ENCODE measurements at places on chromosomes 11 and 22. TPM values are rescaled to one million over a fixed set of nuclear protein-coding genes. Genes with fewer than 3 reads are reported as not detected.

Gene UQCC3
- 5.4 TPM for total RNA-seq

Gene RAB39A
- 0.72 TPM for total RNA-seq

Gene EHBP1L1
- total RNA-seq, result 284 TPM

Gene CADM1
- 53.1 TPM for total RNA-seq

Gene GVQW3
- total RNA-seq, result 3.8 TPM

Gene AHNAK
- 909 TPM for total RNA-seq

Gene SCT
- total RNA-seq, result 21.6 TPM

Gene MAP6
- 8.9 TPM for total RNA-seq

Gene DTX4
- total RNA-seq, result 14.8 TPM

Gene KIRREL3
- 0.92 TPM for total RNA-seq

Gene SYT12
- 0.41 TPM for total RNA-seq

Gene RIC3
- 5.7 TPM for total RNA-seq

Gene SERGEF
- total RNA-seq, result 17.7 TPM

Gene ALDH3B2
- 3.3 TPM for total RNA-seq

Gene TOM1
- total RNA-seq, result 35.6 TPM

Gene P2RY6
- 1.0 TPM for total RNA-seq

Gene SMTNL1
- total RNA-seq, result 107 TPM

Gene RBMXL2
- total RNA-seq, result not detected

Gene MIOX
- not detected for total RNA-seq

Gene ZFPL1
- total RNA-seq, result 25.5 TPM

Gene OR5D14
- not detected for total RNA-seq

Gene TP53I11
- 36.9 TPM for total RNA-seq

Gene NLRP10
- total RNA-seq, result not detected

Gene GRAP2
- 2.8 TPM for total RNA-seq

Gene ABCC8
- 7.8 TPM for total RNA-seq

Gene MUC15
- total RNA-seq, result 3.2 TPM

Gene ELF5
- 7.3 TPM for total RNA-seq

Gene TRPM5
- total RNA-seq, result 0.41 TPM

Gene ASCL3
- not detected for total RNA-seq

Gene POLR2L
- total RNA-seq, result 11.9 TPM

Gene SOX6
- total RNA-seq, result 45.0 TPM

Gene OR52N4
- not detected for total RNA-seq

Gene CDC42BPG
- total RNA-seq, result 5.7 TPM

Measured in tongue (tissue), 3 donors.